ENCODE measurements at places on chromosomes 11 and 22.

- no peak for DNase-seq
These were observed 17.2 kb upstream of the ZFTA start for GRCh38 chr11:63785823-63786222.

GRCh38 chr11:107590460-107591377 lies at the start of gene ELMOD1:
Gene ELMOD1, plus strand, starts transcription at chr11:107591147. Its CDS starts 27,043 bp downstream, at chr11:107618190.
- DNase-seq: peak; percentile 56

DNA sequence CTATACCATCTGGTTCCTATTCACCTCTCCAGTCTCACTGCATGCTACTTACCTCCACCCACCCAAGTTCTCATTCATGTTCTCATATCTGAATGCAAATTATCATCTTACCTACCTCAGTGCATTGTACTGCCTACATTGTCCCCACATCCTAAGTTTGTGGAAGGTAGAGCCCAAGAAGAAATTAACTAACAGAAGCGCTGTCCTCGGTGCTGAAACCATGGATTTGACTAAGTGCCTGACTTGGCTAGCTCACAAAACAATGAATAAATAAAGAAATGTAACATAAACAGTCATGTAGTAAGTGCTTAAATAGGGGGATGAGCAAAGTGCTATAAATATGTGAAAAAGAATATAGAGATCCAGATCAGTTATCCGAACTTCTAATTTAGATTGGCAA lies 63.2 kb downstream of the GRIA4 start:
- peak; percentile 34 for DNase-seq

GRCh38 chr22:34877506-34877905 lies 188.5 kb upstream of the ISX start:
- peak; percentile 59 for DNase-seq

DNA sequence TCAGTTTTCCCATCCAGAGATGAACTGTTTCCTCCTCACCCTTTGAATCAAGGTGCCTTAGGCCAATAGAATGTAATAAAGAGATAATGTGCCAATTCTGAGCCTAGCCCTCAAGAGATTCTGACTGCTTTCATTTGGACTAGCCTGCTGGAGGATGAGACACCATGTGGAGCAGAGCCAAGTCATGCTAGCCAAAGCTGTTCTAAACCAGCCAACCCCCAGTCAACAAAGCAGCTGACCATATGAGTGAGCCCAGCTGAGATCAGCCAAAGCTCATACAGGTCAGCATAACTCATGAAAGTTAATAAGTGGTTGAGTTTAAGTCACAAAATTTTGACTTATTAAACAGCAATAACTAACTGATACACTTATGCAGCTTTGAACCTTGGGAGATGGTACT lies 66.7 kb upstream of the DBX1 start:
- DNase-seq: no peak

DNA sequence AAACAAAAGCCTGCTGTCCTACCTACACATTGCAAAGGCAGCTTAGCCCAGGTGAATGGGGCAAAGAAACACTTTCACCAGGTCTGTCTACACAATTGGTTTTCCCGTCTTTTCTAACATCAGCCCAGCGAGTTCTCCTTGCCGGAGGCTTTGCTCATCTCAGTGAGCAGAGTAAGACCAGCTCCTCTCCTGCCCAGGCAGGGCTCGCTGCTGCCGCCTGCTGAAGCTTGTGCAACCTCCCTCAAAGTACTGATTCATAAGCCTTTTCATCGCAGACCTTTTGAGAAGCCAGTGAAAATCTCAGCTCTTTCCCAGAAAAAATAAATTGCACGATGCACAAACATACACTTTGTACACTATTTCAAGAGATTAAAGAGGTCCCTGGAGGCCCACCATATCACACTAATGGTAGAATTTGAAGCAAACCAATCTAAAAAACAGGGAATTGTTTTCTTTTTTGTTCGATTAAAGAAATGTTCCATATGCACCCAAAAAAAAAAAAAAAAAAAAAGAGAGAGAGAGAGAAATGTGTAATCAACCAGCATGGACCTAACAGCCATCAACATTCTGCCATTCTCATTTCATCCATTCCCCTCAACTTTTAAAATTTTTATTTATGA lies 328.1 kb upstream of the MPPED2 start:
- DNase-seq: peak; percentile 18

- DNase-seq: no peak
These were observed 310.7 kb upstream of the MTNR1B start for GRCh38 chr11:92658733-92659132.

GRCh38 chr11:71566081-71566620 lies 788 bp downstream of the KRTAP5-10 start:
- no peak for DNase-seq

GRCh38 chr11:124669193-124669592 lies 4.3 kb downstream of the SIAE start:
- DNase-seq: peak; percentile 34

GRCh38 chr11:11389238-11389637 lies 36.2 kb upstream of the CSNK2A3 start:
- no peak for DNase-seq

DNA sequence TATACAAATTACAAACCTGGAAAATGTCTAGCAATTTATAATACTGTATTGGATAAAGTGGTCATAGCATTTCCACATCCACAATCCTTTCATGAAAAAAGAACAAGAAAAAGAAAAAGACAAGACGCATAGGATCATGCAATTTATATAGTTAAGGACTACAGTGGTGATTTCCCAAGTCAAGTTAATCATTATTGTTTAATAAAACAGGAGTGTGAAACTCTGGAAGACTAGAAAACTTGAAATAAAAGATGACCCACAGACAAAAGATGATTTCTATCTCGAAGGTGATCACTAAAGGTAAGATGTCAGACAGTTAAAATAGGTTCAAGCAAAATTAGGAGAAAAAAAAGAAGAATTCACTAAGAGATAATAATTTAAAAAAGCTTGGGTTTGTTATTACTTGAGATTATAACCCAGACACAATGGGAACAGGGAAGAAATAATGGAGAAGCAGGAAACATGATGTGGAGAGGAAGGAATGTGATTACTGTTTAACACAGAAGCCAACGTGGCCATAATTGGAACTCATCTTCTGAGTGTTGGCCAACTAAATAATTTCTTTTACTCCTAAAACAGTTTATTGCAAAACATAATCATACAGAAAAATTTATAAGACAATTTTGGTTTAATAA lies 441.2 kb upstream of the ANO3 start:
- no peak for DNase-seq

GRCh38 chr22:48757985-48758561 lies 1069.6 kb downstream of the BRD1 start:
- DNase-seq: no peak

- no peak for DNase-seq
These were observed 11.8 kb downstream of the NIPSNAP1 start for GRCh38 chr22:29569011-29569678.

All from EL (cell line).